Activated T-cell treated with anti-CD3 and anti-CD28 coated beads, Interleukin-2, amount 50 U/mL, for 1 hour (primary cell): ENCODE measurements at places on chromosomes 2 and 18.

- DNase-seq, result no peak
Measured at GRCh38 chr2:233105156-233105895, 45.2 kb downstream of the INPP5D start.

DNA sequence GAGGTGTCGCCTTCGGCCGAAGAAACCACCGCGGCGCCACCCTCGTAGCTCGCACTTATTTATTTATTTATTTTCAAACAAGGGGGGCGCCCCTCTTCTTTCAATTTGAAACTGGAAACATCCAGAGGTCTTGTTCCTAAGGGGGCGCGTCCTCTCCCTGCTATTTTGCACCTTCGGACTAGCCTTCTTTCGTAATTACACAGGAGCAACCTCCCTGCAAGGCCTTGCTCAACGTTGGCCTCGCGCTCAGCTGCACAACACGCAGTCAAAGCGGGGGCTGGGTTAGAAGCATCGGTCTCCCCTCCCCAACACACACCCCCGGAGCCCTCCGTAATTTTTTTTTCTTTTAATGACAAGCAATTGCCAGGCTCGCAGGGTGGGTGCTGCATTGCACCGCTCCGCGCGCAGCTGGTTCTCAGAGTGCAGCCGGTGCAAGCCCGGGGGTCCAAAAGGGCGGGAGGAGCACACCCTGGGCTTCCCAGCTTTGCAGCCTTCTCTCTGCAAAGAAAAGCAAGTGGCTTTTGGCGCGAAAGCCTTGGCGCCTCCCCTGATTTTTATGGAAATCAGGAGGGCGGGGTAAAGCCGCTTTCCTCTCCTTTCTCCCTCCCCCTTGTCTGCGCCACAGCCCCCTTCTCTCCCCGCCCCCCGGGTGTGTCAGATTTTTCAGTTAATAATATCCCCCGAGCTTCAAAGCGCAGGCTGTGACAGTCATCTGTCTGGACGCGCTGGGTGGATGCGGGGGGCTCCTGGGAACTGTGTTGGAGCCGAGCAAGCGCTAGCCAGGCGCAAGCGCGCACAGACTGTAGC, at the start of gene MYCN:
MYCN (plus strand) TSS at position 697 of the 807 bp plus-strand sequence. CDS start 1,515 bp downstream, outside the sequence.
- DNase-seq, result no peak

DNA sequence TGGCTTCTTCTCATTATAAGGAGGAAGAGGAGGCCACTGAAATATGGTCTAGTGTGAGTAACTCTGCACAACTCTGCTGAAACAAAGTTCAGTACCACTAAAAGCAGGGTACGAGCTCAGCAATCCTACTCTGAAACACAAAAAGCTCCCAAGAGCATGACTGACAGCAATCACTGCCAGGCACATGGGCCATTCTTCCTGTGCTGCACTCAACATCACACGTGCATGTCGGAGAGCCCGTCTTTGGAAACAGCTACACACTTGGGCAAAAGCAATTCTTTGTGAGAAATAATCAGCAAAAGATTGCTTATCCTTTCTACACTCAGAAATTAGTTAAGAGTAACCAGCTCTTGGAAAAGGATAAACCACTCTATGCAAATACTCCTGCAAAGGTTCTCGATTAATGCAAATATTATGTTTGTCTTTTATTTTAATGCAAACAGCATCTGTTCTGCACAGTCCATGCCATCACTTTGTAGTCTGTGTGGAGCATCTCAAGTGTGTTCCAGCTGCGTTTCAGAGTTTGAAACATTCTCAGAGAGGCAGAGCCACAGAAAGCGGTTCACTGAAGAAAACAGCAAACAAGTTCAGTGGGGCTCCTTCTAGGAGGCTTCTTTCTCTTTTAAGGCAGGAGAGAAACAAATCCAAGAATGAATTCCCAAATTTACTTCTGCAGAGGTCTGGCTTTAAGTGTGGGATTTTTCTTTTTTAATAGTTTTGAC, 145.0 kb downstream of the HDAC4 start:
- no peak for DNase-seq

DNA sequence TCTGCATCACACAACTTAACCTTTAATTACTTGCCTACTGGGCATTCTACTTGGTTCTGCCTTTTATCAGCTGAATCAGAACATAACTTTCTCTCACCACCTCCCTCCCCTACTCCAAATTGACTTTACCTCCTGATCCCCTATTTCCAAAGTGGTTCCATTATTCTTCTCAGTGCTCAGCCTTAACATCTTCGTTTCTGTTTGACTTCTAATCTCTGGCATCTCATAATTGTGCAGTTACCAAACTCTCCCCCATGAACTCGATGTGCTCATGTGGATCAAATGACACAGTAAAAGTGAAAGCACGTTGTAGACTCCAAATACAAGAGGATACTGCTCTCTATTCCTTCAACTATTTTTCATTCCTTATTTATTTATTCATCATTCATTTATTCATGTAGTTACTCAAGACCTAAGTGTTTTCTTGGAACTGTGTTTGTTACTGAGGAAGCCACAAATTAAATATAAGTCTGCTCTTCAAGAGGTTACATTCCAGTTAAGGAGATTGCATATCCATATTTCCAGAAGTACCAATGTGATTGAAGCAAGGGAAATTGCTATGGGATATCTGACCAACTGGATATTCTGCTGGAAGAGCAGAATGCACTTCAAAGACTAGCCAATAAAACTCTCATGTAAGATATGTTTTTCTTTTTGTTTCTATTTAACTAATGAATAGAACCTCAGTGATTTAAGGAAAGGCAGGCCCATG, 158.8 kb downstream of the TMEFF2 start:
- no peak for DNase-seq

GRCh38 chr18:66749481-66750035, 145.7 kb upstream of the CDH19 start:
- DNase-seq, result no peak

DNA sequence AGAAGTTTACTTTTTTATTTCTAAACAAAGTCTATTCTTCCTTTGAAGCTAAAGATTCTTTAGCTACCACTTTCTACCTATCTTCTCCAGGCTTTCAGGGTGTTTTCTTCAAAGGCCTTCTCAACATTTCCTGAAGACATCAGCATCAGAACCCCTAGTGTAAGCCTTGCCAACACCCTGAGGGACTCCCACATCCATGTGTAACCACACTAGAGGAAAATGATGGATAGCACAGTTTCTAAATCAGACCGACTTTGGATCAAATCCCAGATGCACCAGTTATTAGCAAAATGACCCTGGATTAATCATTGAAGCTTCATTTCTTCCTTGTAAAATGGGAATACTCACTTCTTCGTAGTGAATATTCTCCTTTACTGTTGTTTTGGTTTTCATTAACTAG, 4.7 kb upstream of the TTN start:
- DNase-seq, result no peak

DNA sequence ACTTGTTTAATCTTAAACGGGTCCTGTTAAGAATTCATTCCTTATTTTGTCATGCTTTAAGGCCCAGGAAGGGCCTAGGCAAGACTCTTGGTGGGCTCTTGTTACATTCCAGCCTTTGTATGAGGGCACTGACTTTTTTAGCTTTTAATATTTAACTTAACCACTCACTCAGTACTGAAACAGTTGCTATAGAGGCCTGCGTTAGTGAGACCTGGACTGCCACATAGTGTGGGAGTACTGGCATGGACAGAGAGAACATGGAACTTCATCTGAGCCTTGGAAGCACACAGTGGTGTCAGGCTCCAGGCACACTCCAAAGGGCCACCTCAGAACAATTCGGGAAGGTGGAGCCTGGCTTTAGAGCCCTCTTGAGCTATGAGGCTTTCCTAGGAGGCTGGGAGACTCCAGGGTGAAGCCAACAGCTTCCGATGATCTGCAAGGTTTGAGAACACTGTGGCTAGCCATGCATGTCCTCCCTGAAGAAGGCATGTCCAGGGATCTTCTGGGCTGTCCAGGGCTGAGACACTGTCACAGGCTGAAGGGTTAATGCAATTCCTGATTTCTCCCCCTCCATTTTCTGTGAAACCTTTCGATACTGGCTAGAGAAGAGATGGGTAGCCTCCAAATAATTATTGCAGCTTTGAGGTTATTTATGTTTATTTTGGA, 155.4 kb upstream of the ACAA2 start:
- DNase-seq, result no peak
